Spleen (tissue), 13 donors: ENCODE measurements at places on chromosomes 1 and 21.

- no peak for DNase-seq
Observed at GRCh38 chr1:226937940-226938725, 2.0 kb upstream of the COQ8A start.

DNA sequence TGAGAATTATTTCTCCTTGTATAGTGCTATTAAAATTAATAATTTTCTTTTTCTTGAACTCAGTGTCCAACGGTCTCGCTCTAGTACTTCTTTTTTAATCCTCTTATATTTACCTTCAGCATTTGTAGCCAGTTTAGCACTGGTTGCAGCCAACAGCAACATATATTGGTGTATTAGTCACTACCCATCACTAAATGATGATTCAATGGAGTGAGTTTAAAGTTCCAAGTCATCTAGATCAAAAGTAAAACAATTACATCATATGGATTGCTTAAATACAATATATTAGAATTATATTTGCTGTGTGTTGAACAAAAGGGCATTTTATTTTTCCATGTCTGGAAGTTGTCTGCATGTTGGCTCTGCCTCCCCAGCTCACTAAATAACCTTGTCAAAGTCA, 591.8 kb downstream of the ADGRL2 start:
- DNase-seq: no peak

DNA sequence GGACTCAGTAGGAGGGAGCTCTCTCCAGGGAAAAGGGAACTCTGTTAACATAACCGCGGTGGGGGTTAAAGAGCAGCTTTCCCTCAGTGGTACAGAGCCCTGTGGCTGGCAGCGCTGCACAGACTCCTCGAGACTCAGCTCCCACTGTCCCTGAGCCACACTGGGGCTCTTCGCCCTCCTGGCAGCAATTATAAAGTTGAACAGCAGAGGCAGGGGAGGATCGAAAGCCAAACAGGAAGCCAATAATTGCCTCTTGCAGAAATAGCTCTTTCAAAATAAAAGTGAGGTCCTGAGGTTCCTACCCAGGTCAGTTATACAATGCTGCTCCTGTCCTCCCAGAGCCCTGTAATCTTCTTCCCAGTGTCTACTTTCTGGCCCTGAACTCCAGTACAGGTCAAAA, 77.0 kb downstream of the FAM78B start:
- DNase-seq: no peak

DNA sequence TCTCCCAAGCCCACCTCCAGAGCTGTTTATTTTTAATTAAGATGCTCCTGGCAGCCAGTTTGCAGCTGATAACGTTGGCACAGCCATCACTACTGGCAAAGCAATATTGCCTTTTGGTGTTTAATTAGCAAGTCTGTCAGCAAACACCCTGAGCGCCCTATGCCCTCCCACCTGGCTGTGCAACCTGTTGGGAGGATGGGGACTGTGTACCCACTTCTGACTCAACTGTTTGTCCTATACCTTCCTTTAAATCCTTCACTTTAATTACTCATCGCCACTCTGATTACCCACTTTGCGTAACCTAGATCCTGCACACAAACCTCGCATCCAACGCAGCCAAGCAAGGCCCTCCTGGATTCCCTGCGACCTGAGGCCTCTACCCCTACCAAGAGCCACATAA, 67.1 kb downstream of the BCAR3 start:
- no peak for DNase-seq

GRCh38 chr1:203733009-203733863, 31.7 kb upstream of the LAX1 start:
- no peak for DNase-seq

GRCh38 chr21:42414928-42415769, 11.4 kb downstream of the UBASH3A start:
- peak; percentile 85 for DNase-seq

DNA sequence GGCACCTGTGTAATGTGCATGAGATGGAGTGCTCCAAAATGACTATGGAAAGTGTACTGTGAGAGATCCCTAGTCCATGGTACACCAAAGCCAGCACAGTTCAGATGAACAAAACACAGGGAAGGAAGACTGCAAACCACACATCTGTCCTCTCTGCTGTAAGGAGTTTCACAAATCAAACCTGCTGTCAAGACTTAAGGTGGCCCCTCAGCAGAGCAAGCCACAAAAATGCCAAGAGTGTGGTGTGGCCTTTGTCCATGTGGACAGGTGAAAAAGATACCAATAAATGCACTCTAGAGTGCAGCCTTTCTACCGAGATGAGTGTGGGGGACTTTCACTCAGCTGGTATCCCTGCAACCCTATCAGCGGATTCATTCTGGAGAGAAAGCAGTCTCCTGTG, 12.9 kb downstream of the ZNF648 start:
- no peak for DNase-seq

DNA sequence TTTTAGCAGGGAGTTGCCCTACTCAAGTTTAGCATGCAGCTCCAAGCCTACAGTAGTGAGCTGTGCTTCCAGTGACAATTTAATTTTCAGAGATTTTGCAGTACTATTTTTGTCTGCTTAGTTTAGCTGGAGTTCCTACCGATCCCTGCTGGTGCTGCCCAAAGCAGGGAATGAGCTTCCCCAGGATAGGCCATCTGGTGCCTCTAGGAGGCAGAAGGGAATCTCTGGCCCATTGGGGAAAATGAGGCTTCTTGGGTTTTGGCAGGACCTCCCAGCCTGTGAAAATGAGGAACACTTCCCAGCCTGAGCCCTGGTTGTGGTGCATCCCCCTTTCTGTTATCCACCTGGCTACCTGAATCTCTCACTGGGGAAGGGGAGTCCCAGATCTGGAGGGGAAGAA, 149.2 kb downstream of the RASAL2 start:
- DNase-seq: no peak

DNA sequence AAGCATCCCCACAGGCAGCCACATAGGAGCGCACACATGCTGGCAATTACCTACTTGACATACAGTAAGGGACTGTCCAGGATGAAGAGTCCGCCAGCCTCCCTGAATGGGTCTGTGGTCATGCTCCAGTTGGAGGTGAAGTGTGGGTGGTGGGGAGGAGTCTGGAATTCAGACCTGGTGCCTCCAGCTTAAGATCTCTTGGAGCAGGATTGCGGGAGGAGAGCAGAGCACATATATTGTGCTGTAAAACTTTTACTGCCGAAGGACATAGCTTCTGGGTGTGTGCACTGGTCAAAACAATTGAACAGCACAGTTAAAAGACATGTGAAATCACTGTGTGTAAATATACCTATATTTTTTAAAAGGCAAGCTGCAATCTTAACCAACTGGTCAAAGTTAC, 17.9 kb downstream of the STK40 start:
- no peak for DNase-seq

DNA sequence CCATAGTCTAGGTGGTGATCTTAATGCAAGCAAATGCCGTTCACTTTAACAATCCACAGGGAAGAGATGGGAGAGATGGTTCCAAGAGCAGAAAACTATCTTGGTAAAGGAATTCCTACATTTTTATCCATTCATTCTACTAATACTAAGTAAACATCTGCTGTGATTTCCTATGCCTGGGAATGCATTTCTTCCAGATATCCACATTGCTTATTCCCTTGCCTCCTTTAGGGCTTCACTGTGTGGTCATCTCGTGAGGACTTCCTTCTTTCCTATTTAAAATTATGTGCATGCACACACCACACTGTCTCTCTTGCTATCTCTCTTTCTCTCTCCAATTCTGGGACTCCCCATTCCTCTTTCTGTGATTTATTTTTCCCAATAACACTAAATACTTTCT, 199.0 kb upstream of the C1orf105 start:
- DNase-seq: no peak

DNA sequence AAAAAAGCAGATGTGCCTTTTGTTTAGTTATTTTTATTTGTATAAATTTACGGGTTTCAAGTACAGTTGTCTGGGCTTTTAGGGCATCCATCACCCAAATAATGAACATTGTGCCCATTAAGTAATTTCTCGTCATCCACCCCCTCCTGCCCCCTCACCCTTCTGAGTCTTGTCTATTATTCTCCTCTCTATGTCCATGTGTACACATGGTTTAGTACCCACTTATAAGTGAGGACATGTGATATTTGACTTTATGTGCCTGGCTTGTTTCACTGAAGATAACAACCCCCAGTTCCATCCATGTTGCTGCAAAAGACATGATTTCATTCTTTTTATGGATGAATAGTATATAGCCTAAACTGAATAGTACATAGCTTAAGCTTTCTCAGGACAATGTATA, 189.2 kb downstream of the ZP4 start:
- no peak for DNase-seq

- no peak for DNase-seq
Observed at GRCh38 chr1:177341773-177342172, 171.0 kb downstream of the BRINP2 start.

DNA sequence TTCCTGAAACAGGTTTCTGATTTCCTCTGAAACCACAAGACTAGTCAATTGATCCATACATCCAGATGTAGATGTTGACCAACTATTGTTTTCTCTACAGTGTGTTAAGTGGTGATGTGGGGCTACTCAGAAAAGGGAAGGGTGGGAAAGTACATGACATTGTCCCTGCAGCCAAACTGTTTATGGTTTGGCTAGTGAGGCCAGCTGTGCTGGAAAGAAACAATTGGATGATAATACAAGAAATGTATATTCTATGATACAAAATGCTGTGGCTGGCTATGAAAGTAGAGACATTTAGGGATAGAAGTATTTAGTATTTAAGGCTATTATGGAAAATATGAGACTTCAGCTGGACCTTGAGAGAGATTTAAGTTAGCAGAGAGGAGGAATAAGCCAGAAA, 244.5 kb downstream of the ADGRL2 start:
- DNase-seq: no peak

GRCh38 chr21:40555021-40555528, 291.9 kb downstream of the DSCAM start:
- no peak for DNase-seq

DNA sequence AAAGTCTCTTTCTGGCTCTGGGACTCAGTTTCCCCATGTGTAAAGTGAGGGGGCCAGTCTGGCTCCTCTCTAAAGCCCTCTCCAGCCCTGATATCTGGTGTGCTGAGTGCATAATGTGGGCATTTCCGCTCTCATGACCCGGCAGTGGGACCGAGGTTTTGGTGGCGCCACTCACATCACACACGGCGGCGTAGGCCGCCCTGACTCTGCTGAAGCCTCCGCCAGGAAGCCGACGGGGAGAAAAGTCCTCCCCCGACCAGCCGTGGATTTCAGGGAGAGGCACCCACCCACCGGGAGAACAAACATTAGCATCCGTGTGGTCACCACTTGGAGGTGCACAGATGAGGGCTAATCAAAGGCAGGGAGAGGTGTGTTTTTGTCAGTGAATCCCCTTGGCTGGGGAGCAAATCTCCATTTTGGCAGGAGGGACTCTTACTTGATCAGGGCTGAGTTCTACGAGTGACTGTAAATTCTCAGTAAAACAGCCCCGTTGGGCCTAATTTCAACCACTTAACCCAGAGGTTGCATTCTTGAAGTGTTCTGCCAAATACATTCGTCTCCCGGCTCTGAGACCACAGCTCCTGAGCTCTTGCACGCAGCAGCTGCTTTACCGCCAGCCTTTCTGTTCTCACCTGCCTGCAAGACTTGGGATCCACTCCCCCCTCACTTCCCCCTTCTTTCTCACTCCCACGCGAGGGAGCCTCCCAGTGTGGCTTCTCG, 118.2 kb downstream of the FOXD2 start:
- DNase-seq: no peak
